ENCODE measurements at places on chromosomes 3 and 15.

GRCh38 chr3:59567661-59568060 lies 517.8 kb upstream of the CFAP20DC start:
- no peak for DNase-seq

DNA sequence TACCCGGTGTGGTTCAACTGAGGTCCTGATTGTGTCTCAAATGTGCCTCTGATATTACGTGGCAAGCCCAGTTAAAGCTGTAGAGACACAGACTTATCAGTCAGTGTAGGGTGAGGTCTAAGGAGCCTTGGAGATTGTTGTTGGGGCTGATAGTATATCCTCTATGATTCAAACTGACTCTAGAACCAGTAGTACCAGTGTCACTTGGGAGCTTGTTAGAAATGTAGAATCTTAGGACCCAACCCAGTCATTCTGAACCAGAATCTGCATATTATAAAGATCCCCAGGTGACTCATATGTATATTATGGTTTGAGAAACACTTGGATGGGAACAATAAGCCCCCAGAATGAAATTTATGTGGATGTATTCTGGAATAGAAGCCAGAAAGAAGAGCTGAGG lies 83.5 kb downstream of the PIK3R4 start:
- no peak for DNase-seq

DNA sequence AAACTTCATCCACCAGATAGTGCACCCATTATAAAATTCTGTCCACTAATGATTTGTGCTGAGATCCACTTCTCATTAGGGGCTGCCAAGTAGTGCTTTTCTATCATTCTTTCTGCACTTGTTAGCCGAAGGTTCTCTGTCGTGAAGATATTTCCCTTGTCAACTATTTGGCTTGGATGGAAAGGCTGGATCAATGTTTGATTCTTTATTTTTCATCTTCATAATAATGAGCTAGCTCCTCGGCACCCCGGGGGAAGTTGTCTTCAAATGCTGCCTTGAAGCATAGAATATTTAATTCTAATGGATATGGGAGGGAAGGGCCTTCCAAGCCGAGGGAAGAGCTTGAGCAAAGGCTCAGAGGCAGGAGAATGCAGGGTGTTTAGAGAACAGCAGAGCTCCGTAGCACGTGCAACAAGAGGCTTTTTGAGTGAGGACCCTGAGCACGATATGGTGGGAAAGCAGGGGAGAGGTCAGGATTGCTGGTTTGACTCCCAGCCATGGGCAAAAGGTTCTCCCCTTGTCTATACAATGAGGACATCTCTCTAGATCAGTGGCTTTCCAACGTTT lies 16.3 kb upstream of the MUC20 start:
- DNase-seq = no peak

- DNase-seq = no peak
These were observed 48.5 kb downstream of the LINGO1 start for GRCh38 chr15:77584201-77584600.

- no peak for DNase-seq
These were observed 70.8 kb upstream of the MBNL1 start for GRCh38 chr3:152197937-152198336.

GRCh38 chr15:54559405-54560069 lies 581.3 kb downstream of the UNC13C start:
- DNase-seq = no peak

GRCh38 chr15:90154861-90155626 lies 46.1 kb upstream of the SEMA4B start:
- no peak for DNase-seq

DNA sequence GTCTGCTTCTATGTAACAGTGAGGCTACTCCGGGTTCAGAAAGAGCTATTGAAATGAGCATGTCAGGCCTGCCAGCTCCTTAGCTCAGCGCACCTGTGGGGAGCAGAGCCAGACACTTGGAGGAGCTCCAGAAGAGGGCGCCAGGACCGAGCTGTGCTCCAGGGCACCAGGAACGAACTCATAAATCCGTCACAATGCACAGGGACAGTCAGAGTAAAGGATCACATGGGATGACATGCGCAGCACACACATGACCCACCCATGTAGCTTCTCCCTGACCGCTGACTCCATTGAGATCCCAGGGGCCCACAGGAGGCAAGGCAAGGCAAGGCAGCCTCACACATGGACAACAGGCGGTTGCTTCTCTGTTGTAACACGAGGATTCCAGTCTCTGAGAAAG lies 26.0 kb upstream of the GNB5 start:
- no peak for DNase-seq

- no peak for DNase-seq
These were observed 263.8 kb downstream of the LPP start for GRCh38 chr3:188417766-188418165.

GRCh38 chr3:45409369-45409768 lies 21.0 kb downstream of the LARS2 start:
- no peak for DNase-seq

- DNase-seq = no peak
These were observed 77.1 kb downstream of the SLC25A26 start for GRCh38 chr3:66297900-66298299.

GRCh38 chr3:14397531-14397930 lies 4.9 kb upstream of the SLC6A6 start:
- no peak for DNase-seq

DNA sequence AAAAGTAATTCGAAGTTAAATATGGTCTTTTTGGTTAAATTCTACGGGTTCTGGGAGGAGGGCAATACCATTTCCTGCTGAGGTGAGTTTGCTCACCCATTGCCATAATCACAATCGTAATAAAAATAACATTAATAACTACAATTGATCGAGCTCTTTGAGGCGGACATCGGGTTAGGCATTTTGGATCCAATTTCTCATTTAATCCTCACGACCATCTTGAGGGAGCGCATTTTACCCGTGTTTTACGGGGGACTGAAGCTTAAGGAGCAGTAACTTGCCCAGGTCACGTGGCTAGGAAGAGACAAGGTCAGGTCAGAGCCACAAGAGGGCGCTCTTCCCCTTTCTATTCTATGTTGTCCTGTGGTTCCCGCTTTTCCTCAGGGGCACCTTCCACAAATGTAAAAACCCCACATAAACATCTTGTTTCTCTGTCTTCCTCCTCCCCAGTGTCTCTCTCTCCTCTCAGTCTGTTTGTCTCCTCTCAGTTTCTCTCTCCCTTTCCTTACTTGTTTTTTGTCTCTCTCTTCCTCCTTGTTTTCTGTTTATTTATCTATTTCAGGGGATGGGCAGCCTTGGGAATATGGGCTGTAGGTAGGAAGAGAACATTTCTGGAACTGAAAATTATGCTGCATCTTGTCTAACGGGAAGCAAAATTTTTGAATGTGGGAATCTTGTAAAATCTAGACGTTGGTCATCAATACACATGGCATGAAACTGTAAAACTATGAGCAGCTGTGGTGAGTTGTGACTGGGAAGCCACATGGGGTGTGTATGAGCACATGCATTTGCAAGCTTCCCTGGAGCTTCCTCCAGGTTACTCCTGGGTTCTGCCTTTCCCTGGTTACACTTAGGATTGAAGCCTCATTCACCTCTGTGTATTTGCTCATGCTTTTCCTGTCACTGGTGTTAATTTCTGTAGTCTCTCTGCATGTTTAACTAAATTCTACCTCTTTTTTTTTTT lies 71.0 kb downstream of the SQOR start:
- peak; percentile 53 for DNase-seq
